Cardiac fibroblast (primary cell): ENCODE measurements at places on chromosomes 2 and 18.

GRCh38 chr2:195563857-195564512, 93.0 kb upstream of the SLC39A10 start:
- peak; percentile 84 for DNase-seq

GRCh38 chr2:41784496-41784895, 263.3 kb upstream of the PKDCC start:
- no peak for DNase-seq

GRCh38 chr2:18067588-18068384, 189.3 kb downstream of the KCNS3 start:
- DNase-seq, result no peak

DNA sequence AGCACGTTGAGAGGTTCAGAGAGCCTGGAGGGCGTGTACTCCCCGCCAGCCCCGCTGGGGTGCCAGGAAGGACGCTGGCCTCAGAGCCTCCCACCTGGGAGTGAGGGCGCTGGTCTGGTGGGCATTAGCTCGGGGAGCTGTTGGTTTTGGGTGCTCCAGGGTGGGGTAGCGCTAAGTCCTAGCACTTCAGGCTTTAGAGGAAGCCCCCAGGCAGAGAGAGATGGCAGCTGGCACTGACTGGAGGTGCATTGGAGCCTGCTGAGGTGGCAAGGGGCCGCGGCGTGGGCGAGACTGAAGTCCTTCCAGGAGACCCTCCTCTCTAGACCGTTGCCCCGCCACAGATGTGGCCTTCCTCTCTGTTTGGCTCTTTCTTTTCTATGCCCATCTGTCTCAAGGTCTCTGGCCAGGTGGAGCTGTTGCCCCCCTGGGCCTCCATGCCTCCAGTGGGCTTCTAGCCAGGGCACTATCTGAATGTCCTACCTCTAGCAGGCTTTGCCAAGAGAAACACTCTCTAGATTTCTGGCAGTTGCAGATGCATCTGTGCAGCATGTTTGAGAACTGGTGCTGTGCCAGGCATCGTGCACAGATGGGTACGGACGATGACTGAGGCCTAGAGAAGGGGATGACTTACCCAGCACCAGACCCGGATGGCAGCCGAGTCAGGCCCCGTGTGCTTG, 6.6 kb downstream of the CAPN10 start:
- no peak for DNase-seq

- no peak for DNase-seq
These were observed 24.4 kb upstream of the RAB12 start for GRCh38 chr18:8584798-8585197.

GRCh38 chr2:348361-348916, 60.5 kb upstream of the ALKAL2 start:
- peak; percentile 43 for DNase-seq

DNA sequence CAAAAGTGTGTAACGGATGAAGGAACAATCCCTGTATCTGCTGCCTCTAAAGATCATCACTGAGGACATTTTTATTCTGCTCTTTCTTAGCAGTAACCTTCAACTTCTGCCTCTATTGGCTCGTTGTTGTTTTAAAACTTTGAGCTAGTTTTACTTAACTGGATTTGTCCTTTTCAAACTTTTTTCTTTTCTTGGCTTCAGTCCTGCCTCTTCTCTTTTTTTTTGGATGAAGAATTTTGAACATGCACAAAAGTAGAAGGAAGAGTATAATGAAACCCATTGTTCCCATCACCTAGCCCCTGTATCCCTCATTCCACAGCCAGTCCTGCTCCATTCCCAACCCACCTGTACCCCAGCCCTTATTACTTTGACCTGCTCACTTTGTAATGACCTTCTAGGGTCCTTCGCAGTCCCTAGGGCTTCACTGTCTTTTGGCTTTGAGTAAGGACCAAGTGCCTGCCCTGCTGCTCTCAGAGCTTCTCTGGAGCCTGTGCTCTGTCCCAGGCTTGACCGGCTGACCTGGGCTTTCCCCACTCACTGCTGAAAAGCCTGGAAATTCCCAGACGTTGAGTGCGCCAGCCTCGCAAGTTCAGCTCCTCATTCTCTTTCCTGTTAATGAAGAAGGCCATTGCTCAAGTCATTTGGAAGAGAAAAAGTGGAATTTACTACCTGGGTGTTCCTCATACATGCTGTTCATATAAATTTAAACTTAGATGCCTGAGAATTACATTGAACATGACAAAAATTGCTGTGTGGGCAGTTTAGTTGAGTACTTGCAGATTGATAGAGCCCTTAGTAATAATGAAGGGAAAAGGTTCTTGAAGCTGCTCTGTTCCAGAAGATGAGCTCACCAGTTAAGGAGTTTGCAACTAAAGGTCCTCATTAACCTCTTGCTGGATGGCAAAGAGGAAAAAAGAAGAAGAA, 149.3 kb upstream of the ALPP start:
- DNase-seq, result peak; percentile 29
